GM23338 (cell line): ENCODE measurements at places on chromosomes 11 and 22. TPM values are rescaled to one million over a fixed set of nuclear protein-coding genes. Genes with fewer than 3 reads are reported as not detected.

DNA sequence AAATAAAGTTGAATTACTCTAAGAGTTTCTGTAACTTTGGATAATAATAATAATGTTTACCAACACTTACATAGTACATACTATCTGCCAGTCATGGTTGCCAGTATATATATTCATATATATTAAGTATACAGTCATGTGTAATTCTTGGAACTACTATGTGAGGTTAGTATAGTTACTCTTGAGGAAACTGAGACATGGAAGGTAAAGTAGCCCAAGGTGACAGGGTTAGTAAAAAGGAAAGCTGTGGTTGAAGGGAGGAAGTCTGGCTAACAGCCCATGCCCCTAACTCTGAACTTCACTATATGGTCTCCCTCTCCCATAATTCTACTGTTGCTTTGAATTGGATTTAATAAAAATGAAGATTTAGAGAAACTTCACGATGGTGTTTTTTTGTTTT lies 24.9 kb downstream of the FDX1 start:
- no peak for DNase-seq

DNA sequence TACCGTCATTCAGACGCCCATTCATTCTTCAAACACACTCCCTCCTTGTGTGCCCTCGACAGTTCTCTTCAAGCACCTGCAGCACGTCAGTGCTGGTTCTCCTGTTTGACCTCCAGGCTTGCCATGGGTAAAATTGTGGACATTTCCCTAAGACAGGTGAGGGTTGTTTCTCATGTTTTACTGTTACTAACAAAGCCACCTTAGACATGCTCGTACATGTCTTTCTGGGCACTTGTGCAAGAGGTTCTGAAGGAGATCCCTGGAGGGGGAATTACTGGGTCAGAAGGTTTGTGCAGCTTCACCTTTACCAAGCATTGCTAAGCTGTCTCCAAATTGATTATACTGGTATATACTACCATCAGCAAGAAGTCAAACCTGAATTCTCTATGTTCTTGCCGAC lies 189.7 kb upstream of the TMEM45B start:
- DNase-seq = no peak

GRCh38 chr11:88363648-88364065 lies 26.1 kb upstream of the CTSC start:
- no peak for DNase-seq

DNA sequence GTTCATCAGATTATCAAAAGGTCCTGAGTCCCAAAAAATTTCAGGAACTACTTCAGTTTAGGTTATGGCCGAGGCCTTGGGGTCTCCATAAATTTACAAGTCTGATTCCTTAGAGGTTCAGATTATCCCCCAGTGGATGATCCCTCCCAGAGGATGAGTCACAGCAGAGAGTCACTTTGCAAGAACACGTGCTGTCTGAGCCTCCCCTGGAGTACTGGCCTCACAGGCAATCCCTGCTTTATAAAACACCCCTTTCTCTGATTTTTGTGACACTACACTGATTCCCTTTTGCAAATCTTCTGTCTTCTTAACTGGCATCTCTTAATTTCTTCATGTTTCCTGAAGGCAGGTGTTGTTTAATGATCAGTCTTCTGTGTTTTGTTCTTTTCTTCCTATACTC lies 45.3 kb downstream of the CCDC34 start:
- no peak for DNase-seq

- DNase-seq = no peak
Measured at GRCh38 chr11:68827733-68828132, 14.0 kb downstream of the CPT1A start.

- no peak for DNase-seq
Measured at GRCh38 chr22:24060375-24060788, 49.3 kb downstream of the CABIN1 start.

- peak; percentile 58 for DNase-seq
Measured at GRCh38 chr22:37843741-37844089, 419 bp downstream of the ANKRD54 start.

- no peak for DNase-seq
Measured at GRCh38 chr11:34124885-34125668, 19.6 kb downstream of the NAT10 start.

- DNase-seq = peak; percentile 96
Measured at GRCh38 chr22:41512421-41513194, 31.7 kb downstream of the POLR3H start.

DNA sequence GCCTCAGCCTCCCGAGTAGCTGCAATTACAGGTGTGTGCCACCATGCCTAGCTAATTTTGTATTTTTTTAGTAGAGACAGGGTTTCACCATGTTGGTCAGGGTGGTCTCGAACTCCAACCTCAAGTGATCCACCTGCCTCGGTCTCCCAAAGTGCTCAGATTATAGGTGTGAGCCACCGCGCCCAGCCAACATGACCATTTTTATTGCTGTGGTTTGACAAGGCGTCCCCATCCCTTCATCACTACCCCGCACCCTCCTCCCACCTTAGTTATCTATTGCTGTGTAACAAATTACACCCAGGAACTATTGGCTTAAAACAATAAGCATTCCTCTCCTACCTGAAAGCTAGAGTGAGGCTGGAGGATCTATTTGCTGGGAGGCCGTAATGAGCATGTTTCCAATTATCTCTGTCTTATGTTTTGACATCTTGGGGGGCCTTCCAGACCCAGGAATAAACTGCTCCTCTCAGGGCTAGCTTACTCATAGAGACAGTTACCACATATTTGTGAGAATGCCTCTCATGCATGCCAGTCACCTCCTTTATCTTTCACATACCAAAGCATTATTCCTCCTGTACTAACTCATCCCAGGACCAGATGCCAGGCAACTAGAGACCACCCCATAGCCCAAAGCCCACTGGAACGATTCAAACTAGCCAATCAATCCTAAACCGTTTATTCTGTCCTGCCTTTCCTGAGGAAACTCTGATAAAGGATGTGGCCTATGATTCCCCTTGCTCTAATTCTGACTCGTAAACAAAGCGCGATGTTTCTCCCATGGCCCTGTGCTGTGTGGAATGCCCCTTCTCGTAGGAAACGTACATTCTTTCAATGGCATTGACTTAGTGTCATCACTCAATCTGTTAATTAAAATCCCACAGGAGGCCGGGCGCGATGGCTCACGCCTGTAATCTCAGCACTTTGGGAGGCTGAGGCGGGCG lies 19.4 kb downstream of the SNU13 start:
- DNase-seq = no peak

GRCh38 chr22:42769574-42770447 lies 49.1 kb upstream of the A4GALT start:
- DNase-seq = no peak

- DNase-seq = no peak
Measured at GRCh38 chr11:115636753-115637527, 132.7 kb upstream of the CADM1 start.

DNA sequence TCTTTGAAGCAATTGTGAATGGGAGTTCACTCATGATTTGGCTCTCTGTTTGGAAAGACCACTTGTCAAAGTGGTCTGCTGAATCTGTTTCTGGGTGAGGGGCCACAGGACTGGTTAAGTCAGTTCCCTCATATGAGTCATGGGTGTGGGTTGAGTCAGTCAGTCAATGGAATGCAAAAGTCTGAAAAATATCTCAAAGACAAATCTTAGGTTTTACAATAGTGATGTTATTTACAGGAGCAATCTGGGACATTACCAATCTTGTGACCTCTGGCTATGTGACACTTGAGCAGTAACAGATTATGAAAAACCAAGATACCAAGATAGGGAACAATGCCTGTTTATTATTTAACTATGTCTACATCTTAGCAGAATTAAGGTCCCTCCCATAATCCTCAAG lies 311.6 kb downstream of the AASDHPPT start:
- DNase-seq = no peak

DNA sequence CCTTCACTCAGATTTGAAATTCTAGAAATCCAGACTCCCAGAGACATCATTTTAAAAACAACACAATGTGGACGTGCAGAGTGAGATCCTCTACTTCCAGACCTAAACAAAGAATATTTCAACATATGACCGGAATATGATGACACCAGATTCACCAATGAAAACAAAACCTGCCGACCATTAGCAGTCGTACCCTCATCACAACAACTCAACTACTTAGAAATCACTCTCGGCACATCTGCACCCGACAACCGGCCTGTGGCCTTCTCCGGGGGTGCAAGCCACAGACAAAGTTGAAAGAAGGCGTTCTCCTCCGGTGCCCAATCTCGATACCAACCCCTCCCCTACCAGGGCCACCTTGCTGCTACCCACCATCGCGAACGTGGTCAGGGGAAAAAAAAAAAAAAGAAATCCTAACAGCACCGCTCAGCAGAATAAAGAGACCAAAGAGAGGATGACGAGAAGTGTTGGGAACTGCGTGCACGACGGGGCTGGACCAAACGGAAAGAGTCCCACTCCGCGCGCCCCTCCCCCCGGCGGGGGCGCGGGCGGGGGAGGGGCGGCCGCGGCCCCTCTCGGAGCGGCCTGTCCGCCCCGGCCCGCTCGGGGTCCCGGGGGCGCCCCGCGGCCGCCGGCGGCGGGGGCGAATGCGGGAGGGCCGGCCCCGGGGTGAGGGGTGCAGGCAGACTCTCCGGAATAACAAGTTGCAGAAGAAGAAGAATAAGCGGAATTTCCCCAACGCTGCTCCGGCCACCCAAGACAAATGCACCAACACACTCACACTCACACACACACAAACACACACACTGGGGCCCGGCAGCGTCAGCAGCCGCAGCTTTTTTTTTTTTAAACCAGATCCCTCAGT lies 1.7 kb downstream of the PHF21A start:
- DNase-seq = peak; percentile 60

DNA sequence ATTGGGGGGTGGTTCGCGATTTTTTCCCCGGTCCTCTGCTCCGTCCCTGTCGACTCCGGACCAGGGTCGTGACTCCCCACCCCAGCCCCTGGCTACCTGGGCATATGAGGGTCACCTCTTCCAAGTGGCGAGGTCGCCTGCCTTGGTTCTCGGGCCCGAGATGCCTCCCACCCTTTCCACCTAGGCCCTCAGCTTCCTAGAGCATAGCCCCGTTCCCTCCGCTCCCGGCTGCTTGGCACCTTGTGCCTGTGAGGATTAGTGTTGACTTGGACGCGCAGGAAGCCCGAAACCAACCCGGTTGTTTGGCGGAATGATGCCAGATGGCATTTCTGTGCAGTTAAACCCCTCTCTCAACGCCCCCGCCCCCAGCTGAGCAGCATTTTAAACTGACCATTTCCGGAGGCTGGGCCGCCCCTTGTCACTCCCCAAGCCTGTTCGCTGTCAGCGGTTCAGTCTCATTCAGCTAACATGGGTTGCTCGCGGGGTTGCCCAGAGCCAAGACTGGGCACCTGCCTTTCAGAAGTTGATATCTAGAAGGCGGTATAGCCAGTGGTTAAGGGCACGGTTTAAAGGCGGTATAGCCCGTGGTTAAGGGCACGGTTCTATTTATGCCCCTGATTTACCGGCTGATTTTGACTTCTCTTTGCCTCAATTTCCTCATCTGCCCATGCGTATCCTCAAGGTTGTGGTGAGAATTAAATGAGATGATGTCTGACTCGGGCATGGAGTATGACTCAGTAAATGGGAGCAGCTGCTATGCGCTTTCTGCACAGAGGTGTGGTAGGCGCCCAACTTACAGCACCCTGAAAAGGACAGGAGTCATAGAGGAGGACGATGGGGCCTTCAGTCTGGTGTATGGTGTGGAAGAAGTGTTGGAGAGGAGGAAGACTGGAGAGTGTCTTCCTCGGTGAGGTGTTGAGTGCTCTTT lies 639 bp downstream of the INCENP start:
- DNase-seq = peak; percentile 39

- DNase-seq = no peak
Measured at GRCh38 chr22:21916309-21916918, 36.2 kb downstream of the PPM1F start.

The PANX3 gene
- total RNA-seq = not detected in 2 replicates

The RCN1 gene
- 139 and 140 TPM in 2 replicates for total RNA-seq

The SIK2 gene
- total RNA-seq = 6.6 and 6.7 TPM in 2 replicates

The INS gene
- total RNA-seq = not detected in 2 replicates
